Calu3 (cell line): ENCODE measurements at places on chromosomes 16 and 17.
A peak's percentile ranks its signal among the peaks of the same experiment; 100 is the strongest.

GRCh38 chr16:9195287-9195686 lies 103.8 kb downstream of the HAPSTR1 start:
- DNase-seq: no peak

GRCh38 chr16:68607443-68607842 lies 37.7 kb upstream of the CDH3 start:
- DNase-seq: no peak

DNA sequence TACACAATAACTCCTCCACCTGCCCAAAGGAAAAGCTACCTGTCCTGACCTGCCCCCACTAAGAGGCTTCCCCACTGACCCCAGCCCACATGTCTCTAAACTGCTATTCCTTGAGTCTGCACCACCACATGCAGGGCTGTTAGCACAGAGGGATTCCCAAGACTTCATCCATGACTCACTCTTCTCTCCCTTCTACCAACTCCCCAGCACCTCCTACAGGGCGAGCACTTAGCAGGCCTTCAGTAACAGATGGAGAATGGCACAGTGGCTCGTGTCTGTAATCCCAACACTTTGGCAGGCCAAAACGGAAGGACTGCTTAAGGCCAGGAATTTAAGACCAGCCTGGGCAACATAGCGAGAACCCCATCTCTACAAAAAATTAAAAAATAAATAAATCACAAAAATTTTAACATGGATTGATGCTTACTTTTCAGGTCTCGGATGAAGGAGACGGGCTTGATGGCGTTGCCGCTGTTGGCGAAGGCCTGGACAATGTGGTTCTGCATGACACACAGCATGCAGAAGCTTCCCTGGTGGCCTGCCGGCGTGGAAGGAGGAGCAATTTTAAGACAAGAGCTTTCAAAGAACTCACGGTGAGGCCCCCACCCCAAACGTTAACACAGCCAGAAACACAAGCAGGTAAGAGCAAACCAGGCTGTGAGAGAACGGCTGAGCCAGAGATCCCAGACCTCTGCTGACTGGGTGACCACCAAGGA lies 12.0 kb downstream of the USP36 start:
- DNase-seq: peak; percentile 12

GRCh38 chr16:89828199-89828869 lies at the start of gene SPIRE2:
TSS of gene SPIRE2 (plus strand) at chr16:89828475. CDS start at chr16:89828551, 76 bp downstream.
- peak; percentile 82 for DNase-seq

DNA sequence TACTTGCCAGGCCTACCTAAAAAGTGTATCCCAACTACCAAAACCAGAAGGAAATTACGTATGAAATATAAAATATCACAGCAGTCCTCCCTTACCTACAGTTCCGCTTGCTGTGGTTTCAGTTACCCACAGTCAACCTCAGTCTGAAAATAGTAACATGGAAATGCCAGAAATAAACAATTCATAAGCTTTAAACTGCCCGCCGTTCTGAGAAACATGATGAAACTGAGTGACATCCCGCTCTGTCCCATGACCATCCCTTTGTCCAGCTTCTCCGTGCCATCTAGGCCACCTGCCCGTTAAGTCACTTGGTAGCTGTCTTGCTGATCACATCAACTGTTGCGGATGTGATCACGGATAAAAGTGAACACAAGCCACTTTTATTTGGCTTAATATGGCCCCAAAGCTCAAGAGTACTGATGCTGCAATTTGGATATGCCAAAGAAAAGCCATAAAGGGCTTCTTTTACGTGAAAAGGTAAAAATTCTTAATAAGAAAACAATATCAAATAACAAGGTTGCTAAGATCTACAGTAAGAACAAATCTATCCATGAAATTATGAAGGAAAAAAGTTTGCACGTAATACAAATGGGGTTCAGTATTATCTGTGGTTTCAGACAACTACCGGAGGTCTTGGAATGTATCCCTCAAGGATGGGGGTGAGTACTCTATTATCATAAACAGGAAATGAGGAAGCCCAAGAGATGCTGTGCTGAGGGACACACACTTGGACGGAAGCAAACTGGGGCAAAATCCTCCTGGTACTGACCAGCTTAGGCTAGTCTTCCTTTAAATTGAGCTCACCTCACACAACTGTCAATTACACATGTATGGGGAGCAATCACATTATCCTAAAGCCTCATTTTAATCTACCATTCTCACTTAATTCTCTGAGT lies 8.2 kb downstream of the USP22 start:
- DNase-seq: no peak

- DNase-seq: no peak
Measured at GRCh38 chr16:31464348-31464769, 5.1 kb downstream of the ARMC5 start.

DNA sequence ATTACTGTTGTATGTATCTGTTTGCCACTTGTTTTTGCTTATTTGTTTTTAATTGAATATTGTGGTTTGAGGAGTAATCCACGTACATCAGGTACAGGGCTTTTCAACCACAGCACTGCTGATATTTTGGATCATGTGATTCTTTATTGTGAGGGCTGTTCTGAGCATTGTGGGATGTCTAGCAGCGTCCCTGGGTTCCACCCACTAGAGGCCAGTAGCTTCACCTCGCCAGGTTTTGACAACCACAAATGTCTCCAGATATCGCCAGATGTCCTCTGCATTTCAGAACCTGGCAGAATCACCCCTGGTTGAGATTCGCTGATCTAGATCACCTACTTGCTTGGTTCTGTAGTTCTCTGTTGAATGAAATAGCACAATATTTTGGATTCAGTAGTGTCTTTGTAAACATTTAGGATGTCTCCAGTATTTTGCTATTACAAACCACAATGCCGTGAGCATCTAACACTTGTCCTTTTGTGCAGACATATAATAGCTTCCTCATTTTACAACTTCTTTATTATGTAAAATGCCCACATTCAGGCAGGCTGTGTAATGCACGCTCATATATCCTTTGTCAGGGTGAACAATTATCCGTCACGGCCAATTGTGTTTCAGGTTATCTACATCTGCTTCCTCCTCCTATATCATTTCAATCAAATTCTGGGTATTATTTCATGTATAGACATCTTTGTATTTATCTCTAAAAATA lies 380.3 kb downstream of the SNX29 start:
- no peak for DNase-seq

DNA sequence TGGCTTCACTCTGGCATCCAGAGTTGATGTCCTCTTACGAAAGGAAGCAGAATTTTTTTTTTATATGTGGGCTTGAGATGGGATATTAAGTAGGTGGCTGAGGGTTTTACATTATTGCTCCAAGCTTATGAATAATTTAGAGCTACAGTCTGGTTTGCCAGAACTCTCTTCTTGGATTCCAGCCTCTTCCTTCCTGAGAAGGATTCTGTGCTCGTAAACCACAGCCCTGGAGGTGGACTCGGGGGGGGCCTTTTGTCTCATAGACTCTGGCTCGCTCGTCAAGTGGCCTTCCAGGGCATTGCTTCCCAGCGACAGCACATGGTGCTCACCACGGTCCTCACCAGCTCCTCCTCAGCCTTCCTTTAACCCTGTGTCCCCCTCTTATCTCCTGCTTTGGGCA lies 43.2 kb downstream of the TMEM11 start:
- DNase-seq: no peak
